HT1080 (cell line): ENCODE measurements at places on chromosomes 6 and 20.

DNA sequence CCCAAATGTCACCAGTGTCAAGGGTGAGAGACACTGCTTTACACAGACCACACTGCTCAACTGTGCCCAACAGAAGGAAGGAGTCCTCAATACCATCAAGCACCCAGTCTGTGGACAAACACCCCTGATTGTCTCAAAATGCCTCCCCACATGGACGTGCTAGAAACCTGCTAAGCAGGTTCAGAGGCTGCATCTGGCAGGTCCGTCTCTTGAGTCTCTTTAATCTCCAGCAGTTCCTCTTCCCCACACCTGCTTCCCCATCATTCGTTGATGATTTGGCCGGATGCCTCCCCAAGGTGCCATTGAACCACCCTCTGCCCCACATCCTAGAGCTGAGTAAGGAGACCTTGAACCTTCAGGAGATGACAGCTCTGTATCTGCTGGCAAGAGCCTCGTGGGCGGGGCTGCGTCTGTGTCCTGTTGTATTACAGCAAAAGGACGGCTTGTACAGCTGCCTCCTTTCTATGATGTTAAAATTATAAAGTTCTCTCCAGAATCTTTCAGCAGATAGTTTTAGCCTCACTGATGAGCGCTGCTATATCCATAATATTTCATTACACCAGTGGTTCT is 179.2 kb downstream of the PREX1 start:
- no peak for DNase-seq

GRCh38 chr20:62481425-62482145 is 5.8 kb upstream of the GATA5 start:
- no peak for DNase-seq

DNA sequence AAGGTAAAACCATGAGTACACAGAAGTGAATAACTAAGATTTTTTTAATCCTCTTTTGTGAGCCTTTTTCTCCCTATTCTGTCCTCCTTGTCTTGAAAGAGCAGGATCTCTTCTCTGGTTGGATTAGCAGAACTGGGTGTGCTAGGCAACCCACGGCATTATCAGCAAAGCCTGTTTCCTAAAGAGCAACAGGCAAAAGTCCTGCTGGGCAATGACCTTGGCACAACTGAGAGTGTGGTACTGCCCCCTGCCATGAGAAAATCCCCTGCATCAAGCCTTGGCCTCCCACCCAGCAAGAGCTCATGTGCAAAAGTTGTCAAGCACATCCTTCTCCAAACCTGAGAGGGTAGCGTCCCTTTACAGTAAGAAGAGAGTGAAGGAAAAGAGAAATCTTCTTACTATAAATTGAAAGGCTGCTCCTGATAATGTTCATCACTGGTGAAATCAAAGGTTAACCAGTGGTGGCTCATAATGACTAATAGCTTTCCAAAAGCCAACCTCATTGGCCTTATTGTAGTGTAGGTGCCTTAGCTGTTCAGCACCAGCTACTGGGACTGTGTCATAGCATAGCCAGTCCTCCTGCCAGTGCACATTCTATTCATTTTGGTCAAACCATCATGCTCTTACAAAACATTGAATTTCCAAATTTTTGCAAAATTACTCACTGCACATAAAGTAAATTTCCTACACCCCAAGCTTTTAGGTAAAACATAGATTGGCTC is 17.1 kb downstream of the KIF6 start:
- DNase-seq: peak; percentile 31

- no peak for DNase-seq
Observed at GRCh38 chr6:5636210-5637030, 370.3 kb downstream of the NRN1 start.

- no peak for DNase-seq
Observed at GRCh38 chr6:140077827-140078560, 703.5 kb upstream of the CITED2 start.

- no peak for DNase-seq
Observed at GRCh38 chr6:79138146-79138545, 60.1 kb upstream of the PHIP start.

DNA sequence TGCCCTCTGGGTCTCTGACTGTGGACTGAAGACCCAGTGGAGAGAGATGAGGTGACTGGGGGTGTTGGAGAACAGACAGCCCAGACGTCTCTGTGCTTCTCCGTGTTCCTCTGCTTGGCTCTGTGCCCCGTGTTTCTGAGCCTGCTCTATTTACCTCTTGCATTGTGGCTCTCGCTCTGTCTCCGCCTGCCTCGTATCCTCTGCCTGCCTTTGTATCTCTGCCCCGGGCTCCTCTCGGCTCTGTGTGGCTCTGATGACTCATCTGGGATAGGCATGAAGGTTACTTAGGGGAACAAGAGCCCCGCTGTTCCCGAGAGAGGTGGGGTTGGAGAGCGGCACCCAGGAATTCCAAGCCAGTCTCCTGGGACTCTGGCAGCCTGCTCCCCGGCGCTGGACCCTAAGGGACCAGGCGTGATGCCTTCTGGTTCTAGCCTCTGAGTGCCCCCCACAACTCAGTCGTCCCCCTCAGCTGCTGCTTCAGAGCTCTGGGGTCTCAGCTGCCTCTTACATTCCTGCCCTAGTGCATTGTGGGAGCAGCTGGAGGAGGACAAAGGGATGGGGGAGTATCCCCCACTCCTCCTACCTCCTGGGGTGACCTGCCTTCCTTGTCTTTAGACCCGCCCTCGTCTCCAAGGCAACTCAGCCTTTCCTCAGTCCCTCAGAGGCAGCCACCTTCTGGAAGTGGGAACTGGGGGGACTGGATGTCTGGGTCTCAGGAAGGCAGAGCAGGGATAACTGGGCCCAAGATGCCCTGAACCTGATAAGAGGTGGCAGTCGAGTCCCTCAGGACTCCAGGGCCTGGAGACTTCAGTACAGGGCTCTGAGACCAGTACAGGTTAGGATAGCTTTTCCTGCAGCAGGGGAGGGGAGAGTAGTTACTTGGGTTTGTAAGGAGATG is 1.9 kb downstream of the DDR1 start:
- peak; percentile 94 for DNase-seq

DNA sequence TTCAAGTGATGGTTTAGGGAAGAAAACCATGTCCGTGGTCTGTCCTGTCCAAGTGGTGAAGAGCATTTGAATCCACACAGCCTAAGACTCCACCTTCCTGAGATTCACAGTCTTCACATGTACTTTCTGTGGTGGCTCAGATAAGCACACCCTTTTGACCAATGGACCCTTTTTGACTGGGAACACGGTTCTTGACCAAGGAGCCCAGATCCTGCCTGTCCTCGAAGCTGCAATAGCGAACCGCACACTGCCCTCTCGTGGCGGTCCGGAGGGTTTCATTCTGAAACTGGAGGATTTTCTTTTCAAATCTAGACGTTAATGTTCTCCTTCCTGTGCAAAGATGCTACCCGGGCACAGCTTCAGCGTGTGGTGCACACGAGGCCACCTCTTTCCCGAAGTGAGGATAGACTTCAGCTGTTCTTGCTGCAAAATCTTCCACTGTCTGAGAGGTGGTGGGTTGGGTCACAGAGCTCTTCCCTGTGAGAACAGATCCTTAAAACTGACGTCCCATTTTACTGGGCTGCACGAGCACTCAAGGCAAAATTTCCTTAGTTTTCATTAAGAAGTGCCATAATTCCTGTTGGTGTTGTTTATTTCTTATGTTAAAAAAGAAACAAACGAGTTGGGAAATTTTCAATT is 90.5 kb downstream of the SYNJ2 start:
- peak; percentile 75 for DNase-seq

GRCh38 chr6:40484066-40484465 is 103.1 kb downstream of the LRFN2 start:
- no peak for DNase-seq

- DNase-seq: no peak
Observed at GRCh38 chr6:6317386-6317785, 3.1 kb downstream of the F13A1 start.

DNA sequence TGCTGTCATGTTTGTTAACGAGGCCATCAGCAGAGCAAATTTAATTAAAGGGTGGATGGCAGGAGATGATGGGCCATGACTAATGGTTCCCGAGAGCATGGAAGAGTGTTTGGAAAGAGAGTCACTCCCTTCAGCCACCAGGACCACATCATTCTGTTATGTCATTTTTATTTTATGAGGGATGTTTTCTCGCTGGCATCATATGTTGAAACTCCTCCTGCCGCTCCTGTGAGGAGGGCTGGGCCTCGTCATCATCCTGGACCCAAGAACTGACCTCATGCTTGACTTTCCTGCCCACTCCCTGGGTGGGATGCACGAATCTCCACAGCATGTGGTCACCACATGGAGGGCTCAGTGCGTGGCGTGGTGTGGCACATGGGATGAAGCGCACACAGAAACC is 86.4 kb upstream of the FRMD1 start:
- DNase-seq: no peak

DNA sequence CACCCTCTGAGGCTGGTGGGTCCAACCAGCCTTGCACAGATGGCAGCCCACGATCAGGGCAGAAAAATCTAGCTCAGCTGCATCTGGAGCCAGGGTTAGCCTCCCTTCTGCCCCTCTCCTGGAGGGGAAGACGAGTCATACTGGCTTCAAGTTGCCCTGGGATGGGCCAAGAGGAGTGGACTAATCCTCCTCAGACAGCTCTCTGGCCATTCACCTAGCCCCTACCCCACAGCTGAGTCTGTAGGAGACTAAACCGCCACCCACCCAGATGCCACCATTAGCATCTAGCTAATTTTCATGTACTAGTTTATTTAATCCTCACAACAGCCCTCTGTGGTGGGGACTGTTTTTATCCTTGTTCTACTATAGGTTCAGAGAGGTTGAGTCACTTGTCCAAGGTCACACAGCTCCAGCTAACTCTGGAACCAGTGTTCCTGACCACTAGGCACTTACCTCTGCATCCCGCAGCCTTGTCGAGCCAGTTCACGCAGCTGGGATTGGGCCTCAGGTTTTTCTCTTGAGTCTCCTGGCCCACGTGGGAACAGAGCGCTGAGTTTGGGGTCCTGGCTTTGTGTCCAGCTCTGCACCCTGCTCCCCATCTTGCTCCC is 48.5 kb upstream of the CCDC167 start:
- DNase-seq: no peak

DNA sequence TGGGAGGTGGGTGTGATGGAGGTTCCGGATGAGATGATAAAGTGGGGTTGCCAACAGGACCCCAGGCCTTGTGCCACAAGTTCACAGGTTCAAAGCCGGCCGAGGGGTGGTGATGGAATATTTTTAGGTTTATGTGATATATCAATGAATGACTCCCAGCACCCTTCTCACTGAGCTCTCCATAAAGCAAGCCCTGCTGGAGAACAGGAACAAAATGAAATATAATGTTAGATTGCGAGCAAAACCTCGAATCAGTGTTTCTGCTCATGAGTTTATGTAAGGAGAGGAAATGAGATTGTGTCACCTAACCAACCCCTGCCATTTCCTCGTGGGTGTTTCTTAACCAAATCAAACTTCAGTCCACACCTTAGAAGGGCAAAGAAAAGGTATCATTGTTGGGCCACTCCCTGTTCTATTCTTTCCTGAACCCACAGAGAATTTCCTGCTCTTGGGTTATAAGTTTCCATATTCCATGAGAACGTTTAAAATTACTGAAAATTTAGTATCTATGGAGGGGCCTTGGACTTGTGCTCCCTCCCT is 192.2 kb upstream of the EXOC2 start:
- no peak for DNase-seq

- no peak for DNase-seq
Observed at GRCh38 chr6:139152892-139153271, 18.0 kb downstream of the HECA start.

- no peak for DNase-seq
Observed at GRCh38 chr20:5090191-5090590, 29.6 kb downstream of the PCNA start.

GRCh38 chr6:56814308-56814707 is 140.6 kb upstream of the BEND6 start:
- no peak for DNase-seq

DNA sequence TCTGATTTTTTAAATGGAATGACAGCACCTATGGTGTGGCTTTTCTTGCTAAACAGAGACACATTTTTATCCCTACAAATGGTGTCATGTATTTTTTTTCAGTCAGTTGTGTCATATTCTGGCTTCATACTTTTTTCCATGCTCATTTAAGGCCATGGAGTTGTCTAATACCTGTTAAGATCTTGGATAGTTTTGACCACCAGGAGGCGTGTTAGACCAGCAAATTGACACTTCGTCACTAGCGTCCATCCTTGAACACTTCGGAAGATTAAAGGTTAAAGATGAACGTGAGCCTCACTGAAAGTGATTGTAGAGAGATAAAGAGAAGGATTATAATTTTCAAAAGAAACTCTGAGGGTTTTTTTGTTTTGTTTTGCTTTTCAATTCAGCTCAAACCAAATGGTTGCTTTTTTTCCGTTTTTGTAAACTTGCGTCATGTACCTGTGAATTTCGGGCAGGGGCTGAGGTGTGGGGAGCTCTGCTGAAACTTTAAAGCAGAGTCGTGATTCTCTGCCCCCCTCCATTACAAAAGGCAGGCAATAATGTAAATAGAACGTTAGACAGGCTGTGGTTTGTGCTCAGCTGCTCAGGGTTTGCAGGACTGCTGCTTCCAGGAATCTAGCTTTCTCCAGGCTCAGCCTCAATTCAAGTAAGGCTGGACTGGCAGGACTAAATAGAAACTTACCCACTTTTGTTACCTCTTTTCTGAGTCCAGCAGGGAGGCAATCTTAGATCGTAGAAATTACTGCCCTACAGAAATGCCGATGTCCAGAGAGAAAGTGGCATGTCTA is 245.1 kb downstream of the FOXA2 start:
- peak; percentile 71 for DNase-seq

- DNase-seq: no peak
Observed at GRCh38 chr6:150004101-150004782, 21.1 kb downstream of the RAET1L start.

DNA sequence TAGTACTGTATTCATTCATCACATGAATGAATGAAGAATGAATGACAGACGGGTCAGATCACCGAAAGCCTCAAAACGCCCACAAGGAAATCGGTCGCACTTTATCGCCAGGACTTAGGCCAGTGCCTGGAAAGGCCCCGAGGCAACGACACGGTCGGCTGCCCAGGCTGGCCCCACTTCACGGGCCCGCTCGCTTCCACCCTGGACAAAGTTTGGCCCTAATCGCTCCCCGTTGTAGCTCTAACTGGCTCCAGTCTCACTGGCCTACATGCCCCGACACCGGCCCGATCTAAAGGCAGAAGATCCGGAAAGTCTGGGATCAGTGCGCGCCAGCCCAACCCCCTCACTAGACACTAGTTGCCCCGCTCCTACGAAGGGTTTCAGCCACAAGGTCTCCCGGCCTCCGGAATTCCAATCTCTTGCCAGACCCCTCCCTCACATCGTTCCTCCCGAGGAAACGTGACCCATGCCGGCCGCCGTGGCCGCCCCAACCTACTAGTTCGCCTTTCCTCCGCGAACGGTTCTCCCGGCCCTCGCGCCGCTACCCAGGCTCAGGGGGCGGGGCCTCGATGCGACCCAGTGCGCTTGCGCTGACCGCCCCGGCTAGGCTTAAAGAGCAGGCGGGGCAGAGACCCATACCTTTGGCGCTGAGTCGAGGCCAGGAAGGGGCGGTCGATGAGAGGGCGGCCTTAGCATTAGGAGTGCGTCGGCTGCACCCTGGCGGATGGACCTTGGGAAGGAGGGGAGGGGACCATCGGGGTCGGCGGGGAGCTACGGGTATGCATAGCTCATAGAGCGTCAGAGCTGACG is at the start of the genes GSS and MYH7B:
GSS (minus strand) TSS at position 576 of the 810 bp plus-strand sequence. CDS start 3,954 bp downstream, outside the sequence.
MYH7B (plus strand) TSS at position 638 of the 810 bp plus-strand sequence. CDS start 22,138 bp downstream, outside the sequence.
- peak; percentile 96 for DNase-seq
